ENCODE measurements at places on chromosomes 5 and 9.

- no peak for DNase-seq
Observed at GRCh38 chr9:25205285-25205684, 473.0 kb downstream of the TUSC1 start.

DNA sequence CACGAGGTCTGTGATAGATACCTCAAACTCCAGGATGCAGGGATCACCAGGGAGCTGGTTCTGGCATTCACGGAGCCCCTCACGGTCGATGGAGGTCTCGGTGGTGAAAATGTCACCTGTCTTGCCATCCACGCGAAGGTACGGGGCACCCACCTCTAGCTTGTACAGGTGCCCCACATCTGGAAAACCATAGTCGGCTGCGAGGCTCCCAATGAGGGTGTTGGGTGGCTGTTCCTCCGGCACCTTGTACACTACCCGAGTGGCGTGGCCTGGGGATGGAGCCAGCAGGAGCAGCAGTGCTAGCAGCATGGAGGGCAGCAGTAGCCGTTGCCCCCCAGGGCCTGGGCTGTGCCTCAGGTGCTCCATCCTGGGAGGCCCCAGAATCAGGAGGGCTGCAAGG, 9.2 kb downstream of the PCDH1 start:
- no peak for DNase-seq

DNA sequence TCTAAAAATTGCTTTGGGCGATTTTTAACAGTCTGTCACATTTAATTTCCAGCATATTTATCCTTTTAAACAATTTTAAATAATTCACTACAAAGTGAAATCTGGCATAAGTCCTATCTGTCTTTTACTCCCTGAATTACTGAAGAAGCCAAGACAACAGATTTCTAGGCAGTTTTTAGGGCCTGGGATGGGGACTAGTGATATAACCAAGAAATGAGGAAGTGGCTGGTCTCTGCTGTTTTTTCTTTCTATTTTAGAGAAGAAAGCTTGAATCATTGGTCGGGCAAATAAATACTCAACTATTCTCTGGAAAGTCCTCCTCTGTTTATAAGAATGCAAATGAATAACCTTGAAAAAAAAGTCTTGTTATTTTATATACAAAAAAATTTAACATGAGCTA, 79.7 kb upstream of the SSBP2 start:
- DNase-seq, result no peak

DNA sequence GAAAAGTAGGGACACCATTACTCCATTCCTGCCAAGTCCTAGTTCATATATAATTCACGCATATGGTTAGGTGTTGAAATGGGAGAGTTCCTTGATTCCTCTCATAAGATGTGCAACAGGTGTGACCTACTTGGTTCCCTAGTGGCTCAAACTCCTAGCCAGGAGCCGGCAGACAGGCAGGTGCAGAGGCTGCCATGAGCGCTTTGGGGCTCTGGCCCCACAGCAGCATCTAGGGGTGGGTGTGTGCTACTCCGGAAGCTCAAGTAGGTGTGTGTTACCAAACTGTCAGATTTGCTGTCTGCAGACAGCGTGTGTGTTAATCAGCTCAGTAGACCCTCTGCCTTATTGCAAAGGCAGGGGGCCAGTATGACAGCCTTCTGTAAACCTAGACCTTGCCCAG, 1652.4 kb upstream of the ACO1 start:
- no peak for DNase-seq

DNA sequence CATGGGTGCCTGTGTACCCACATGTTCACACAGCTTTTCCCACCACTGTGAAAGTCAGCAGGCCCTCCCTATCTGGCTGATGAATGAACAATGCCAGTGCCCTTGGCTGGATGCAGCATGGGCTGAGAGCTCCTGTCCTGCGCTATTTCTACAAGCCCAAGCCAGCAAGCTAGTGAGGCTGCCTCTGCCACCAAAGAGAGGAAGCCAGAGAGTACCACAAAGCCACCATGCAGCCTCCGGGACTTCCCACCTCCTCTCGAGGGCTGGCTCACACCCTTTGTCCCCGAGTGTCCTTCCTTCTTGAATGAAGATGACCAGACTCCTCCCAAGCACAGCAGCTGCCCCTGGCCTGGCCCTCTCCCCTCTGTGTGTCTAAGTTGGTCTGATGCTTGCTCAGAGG, 76.5 kb downstream of the SH3PXD2B start:
- DNase-seq, result peak; percentile 23

GRCh38 chr5:43312076-43312661, 1.0 kb downstream of the HMGCS1 start:
- no peak for DNase-seq

DNA sequence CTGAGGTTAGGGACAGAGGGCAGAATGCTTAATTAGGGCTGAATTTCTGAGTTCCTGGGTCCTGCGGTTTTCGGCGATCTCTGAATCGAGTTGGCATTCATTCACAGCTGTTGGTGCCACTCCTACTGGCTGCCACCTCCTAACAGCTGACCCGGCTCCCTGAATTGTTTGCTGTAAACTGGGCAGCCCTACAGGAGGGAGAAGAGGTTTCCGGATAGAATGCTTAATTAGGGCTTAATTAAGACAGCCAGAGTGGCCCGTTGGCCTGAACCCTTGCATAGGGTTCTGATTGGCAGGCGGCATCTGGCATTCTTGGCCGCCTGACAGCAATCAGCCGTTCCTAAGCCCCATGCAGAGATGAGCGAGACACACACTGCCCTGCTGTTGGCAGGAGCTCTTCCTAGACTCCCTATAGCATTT, 25.7 kb downstream of the FRMPD1 start:
- DNase-seq, result no peak

- DNase-seq, result no peak
Observed at GRCh38 chr9:83065233-83065632, 2.3 kb upstream of the RASEF start.

DNA sequence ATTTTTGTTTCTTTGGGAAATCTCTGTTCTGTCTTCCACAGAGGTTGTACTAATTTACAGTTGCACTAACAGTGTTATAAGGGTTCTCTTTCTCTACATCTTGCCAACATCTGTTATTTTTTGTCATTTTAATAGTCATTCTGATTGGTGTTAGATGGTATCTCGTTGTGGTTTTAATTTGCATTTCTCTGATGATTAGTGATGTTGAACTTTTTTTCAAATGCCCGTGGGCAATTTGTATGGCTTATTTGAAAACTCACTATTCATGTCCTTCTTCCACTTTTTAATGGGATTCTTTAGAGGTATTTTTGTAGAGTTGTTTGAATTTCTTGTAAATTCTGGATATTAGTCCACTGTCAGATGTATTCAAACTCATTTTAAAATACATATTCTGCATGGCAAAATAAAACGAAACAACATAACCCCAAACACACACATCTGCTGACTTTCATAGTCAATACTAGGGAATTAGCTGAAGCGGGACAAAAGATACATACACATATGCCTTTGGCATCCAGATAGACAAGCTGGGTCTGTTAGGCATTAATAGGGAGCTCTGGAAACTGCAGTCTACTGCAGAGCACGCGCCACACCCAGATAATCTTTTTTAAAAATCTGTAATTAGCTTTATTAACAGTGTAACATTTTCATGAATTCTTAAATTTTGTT, 5.8 kb upstream of the SPATA31C2 start:
- DNase-seq, result no peak

DNA sequence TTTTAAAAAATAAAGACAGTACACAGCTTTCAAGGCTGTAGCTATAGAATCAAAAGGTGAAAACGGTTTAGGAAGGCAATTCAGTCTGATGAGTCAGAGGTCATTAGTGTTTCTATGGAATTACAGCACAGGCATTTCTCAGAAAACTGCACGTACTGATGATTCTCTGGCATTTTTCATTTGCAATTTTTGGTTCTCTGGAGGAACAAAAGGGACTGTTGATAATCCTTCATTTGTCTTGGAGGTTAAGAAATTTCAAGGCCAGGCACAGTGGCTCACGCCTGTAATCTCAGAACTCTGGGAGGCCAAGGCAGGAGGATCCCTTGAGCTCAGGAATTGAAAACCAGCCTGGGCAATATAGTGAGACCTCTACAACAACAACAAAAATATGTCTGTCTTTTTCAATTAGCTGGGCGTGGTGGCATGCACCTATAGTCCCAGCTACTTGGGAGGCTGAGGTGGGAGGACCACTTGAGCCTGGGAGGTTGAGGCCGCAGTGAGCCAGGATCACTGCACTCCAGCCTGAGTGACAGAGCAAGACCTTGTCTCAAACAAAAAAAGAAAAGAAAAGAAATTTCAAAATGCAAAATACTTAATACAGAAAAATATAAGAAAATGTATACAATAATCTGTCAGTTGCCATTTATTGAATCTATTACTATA, 27.3 kb downstream of the NR6A1 start:
- no peak for DNase-seq

DNA sequence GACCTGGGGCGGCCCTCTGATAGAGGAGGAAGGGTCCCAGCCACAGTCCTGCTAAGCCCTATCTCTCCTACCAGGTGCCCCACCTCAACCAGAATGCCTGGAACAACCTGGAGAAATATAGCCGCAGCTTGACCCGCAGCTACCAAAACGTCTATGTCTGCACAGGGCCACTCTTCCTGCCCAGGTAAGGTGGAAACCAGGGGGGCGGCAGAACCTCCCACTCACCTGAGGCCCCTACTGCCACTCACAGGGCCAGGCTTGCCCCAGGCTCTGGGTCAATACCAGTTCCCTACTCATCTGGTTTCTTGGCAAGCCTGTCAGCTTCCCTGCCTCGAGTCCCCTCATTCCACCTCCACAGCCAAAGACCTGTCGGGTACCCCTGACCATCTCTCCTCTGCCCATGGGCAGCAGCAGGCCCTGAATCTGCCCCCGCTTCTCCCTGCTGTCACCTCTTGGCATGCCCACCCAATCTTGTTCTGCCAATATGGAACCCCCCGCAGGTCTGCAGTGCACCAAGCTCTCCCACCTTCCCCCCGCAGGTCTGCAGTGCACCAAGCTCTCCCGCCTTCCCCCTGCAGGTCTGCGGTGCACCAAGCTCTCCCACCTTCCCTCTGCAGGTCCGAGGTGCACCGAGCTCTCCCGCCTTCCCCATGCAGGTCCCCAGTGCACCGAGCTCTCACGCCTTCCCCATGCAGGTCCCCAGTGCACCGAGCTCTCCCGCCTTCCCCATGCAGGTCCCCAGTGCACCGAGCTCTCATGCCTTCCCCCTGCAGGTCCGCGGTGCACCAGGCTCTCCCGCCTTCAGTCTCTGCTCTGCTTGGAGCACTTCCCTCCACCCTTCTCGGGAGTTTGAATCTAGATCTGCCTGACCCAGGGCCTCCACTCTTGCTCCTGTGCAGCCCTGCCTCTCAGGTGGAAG, 2.6 kb downstream of the ENDOG start:
- no peak for DNase-seq

- no peak for DNase-seq
Observed at GRCh38 chr9:36078051-36078450, 41.3 kb downstream of the RECK start.

DNA sequence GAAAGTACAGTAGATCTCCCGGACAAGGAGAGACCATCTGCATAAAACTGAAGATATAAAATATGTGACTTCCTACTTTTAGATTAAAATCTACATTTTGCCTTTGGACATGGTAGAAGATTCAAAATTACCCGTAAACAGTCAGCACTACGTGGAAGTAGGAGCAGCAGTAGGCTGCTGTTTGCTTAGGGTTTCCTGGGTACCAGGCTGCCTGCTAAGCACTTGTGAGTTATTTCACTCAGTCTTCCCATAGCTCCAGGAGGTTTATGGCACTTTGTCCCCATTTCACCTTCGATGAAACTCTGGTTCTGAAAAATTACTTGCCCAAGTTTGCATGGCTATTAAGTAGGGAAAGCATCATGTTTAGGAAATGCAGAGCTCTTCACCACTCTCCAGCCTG, 92.6 kb downstream of the STK32A start:
- DNase-seq, result no peak

DNA sequence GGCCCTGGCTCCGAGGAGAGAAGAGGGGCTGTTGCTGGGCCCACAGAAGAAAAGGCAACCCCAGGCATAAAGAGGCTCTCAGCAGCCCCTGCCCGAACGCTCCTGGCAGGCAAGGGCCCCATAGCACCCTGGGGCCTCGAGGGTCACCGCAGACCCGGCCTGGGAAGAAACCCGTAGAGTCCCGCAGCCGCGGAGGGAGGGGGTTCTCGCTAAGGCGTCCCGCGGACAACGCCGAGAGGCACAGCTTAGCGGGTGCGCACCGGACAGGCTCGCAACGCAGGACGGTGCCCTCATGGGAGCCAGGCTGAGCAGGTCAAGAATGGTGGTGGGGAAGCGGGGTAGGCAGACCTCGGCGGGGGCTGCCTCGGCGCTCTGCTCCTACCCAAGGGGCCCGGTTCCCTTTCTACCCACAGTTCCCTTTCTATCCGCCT, 6.7 kb downstream of the PITX1 start:
- no peak for DNase-seq

- no peak for DNase-seq
Observed at GRCh38 chr9:93207326-93207814, 23.4 kb downstream of the WNK2 start.

DNA sequence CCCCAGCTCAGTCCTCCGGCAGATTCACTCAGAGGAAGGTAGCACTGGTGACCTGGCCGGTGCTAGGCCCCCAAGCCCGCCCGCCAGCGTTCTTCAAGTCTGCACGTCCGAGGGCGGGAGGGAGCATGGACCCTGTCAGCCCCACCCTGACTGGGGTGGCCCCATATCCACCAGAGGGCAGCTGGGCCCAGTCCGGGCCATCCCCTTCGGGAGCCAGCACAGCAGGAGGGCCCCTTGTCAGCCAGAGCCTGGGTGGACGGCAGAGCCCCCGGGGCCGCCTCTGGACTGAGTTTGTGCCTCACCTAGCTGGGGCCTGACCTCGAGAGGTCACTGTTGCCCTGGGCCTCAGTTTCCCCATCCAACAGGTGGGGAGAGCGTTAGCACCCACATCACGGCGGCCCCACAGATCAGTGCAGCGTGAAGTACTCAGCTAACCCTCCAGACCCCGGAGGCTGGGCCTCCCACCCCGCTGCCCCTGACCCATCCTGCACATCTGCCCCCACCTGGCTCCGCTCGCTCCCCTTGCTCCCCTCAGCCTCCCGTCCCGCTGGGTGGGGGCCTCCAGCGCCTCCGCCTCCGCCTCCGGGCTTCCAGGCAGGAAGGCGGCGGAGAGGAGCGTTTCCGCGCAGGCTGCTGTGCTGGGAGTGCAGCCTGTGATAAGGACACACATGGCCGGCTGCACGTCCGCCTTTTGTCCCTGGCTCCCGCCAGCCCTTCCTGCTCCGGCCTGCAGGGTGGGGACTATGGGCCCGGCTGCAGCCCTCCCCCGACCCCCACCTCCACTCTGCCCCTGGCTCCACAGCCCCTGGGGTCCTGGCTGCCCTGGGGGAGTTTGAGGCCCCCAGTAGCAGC, 16.6 kb upstream of the EGFL7 start:
- no peak for DNase-seq

DNA sequence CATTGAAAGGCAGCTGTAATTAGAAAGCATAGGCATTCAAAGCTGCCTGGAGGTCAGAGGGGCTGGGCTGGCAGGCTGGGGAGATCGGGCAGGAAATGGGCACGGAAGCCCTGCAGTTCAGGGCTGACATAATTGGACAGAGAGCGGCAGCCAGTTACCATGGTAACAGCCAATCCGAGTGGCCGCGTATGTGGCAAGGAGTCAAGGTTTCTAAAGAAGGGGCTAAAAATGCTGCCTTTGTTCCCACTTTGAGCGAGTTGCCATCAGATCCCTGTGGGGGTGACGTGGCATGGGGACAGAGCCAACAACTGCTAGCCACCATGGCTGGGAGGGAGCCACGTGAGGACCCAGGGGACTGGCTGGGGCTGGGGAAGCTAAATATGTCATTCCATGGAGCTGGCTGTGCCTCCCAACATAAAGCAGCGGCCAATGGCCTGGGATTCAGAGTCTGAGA, 44.7 kb upstream of the NDFIP1 start:
- DNase-seq, result peak; percentile 57
